ENCODE measurements at places on chromosomes 2 and 18. TPM values are rescaled to one million over a fixed set of nuclear protein-coding genes. Genes with fewer than 3 reads are reported as not detected.

GRCh38 chr2:72150861-72151356 is 3.2 kb upstream of the CYP26B1 start:
- H3K27ac ChIP-seq = no peak overlapping the region
- no peak for DNase-seq
- H3K4me3 ChIP-seq = no peak overlapping the region
- peaks cover 20% of the 10 kb centered on the region for H3K4me1 ChIP-seq
- no peaks in the 10 kb centered on the region for H3K36me3 ChIP-seq

- H3K27me3 ChIP-seq = no peaks in the 10 kb centered on the region
- no peaks in the 10 kb centered on the region for H3K36me3 ChIP-seq
- DNase-seq = no peak
- H3K4me1 ChIP-seq = no peaks in the 10 kb centered on the region
Measured at GRCh38 chr2:196284866-196285557, 113.6 kb upstream of the STK17B start.

The EPB41L3 gene
- 1.7 TPM for total RNA-seq

The POU3F3 gene
- total RNA-seq = not detected

The REG1B gene
- not detected for total RNA-seq
